NCI-H524 (cell line): ENCODE measurements at places on chromosomes 4 and X.

DNA sequence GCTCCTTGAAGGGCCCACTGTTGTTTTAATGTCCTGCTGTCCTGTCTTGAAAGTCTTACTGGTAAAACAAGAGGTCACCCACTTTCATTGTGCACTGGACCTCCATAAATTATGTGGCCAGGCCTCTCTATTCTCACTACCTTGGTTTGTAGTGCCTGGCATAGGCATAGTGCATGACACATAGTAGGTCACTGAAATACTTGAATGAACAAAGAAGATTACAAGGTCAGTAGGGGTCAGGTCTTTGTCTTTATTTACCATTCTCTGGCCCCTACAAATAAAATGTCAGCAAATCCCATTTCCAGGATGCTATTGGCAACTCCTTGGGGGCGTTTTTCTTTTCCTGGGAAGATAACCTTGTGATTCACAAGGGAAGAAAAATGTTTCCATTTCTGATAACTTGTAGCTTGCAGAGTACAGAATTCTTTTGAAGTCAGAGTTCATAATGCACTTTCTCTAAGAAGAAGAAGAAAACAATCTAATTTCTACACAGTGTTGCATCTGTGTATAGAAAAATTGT, 1.4 kb downstream of the PGM2 start:
- DNase-seq: no peak

DNA sequence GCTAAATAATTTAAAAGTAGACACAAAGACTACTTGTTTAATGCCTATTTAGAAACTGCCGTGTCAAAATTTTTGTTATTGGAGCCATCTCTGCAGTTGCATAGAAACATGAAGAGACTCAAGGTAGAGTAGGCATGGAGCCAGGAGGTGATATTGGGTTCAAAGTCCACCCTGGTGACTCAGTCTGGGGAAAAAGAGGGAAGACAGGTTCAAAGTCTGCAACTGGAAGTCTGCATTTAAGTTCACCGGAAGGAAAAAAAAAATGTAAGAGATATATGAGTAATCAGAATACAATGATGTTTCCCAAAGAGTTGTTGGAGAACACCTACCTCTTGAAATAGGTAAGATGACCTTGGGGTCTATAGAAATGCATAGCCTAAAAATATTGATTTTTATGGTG, 67.4 kb upstream of the QRFPR start:
- DNase-seq: no peak

- DNase-seq: no peak
Observed at GRCh38 chr4:138062929-138063328, 179.2 kb downstream of the SLC7A11 start.

GRCh38 chr4:122657553-122657952, 36.7 kb upstream of the IL21 start:
- DNase-seq: no peak

DNA sequence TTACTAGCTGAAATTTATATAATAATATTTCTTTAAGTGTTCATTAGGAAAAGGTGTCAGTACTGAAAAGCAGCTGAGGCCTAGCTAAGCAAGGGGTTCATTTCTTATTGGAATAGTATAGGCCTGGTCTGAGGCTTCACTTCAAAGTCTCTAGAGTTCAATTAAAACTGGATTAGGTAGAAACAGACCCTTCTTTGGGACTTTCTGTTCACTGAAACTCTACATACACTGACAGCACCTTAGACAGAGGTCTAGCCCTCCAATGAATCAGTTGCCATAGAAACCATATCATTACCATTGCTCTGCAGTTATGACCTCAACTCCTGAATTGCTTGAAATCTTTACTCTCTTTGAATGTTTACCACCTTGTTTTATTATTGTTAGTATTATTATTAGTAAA, 86.4 kb upstream of the MAB21L2 start:
- no peak for DNase-seq

GRCh38 chr4:55654131-55654530, 18.0 kb upstream of the NMU start:
- DNase-seq: no peak

GRCh38 chr4:2024683-2025082, 15.9 kb upstream of the NELFA start:
- no peak for DNase-seq

DNA sequence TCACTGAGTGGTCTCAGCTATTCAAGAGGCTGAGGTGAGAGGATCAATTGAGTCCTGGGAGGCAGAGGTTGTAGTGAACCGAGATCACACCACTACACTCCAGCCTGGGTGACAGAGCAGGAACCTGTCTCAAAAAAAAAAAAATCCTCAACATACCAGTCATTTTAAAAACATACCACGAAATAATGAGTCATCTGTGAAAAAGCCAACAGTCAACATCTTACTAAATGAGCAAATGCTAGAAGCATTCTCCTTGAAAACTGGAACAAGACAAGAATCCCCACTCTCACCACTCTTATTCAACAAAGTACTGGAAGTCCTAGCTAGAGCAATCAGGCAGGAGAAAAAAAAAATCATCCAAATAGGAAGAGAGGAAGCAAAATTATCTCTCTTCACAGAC, 104.0 kb upstream of the ARHGEF9 start:
- DNase-seq: no peak

DNA sequence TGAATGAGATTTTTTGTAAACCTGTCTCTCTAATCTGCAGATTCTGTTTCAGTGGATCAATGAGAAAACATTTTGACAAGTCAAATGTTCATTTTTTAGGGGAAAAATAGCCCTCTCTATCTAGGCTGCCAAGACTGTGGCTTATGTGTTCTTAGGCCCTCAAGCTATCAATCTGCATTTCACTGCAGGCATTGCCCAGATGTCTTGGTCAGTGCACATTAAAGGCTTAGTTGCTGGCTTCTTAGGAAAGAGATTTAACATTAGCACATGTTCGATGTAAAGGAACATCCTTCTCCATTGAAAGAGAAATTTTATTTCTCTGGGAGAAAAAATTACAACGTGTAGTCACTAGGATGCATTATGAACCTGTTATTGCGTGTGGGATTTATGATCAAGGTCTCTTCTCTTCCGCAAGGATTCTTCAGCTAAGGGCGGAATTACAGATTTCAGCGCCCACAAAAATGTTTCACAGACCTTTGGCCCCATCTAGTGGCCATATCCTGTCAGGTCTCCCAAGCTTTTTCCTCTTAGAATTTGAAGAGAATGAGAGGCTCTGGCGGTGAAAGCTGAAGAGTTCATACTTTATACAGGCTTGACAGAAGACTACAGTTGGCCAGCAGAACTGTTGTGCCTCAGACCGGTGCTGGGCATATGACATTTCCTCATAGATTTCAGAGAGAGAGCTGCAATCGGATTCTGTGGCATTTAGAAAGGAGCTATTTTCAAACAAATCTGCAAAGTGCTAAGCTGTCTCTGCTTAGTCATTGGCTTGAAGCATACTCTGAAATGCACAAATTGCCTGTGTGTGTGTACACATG, 144.6 kb upstream of the NOCT start:
- DNase-seq: peak; percentile 71

DNA sequence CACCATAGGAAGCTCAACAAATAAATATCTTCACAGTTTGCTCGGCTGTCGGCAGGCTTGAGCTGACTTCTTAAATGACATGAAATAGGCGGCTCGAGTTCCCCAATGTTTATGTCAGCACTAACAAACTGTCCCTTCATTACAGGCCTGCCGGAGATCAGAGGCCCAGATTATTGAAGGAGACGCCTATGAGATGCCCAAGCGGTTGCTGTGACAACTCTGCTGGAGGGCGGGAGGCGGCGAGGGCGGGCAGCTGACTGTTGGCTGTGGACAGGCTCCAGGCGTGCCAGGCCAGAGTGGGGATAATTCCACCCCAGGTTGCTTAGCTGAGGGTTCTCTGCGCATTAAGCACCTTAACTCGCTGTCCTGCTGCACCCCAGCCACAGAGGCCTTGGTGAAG, 39.2 kb upstream of the MSX1 start:
- no peak for DNase-seq

GRCh38 chrX:41932885-41933284, 9.5 kb upstream of the CASK start:
- no peak for DNase-seq

GRCh38 chrX:153926552-153926857, 441 bp upstream of the ARHGAP4 start:
- DNase-seq: no peak

GRCh38 chr4:183256756-183257385, 63.2 kb downstream of the CLDN22 start:
- no peak for DNase-seq

DNA sequence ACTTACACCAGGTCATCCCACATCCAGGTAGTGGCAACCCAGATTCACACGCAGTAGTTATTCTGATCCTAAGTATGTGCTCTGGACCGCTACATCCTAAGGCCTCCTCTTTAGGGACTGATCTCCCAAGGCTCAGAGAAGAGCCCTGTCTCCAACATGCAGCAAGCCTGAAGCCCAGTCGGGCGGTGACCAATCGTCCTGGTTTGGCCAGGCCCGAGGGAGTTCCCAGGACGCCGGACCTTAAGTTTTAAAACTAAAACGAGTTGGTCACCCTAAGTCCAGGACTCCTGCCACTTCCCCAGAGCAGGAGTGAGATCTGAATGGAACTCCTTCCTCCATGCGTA, 385 bp downstream of the LYAR start:
- DNase-seq: no peak

GRCh38 chrX:116749943-116750342, 287.2 kb upstream of the CT83 start:
- peak; percentile 56 for DNase-seq

GRCh38 chr4:84879651-84880200, 86.8 kb downstream of the WDFY3 start:
- DNase-seq: no peak

GRCh38 chr4:94519925-94520789, 68.4 kb downstream of the PDLIM5 start:
- no peak for DNase-seq

DNA sequence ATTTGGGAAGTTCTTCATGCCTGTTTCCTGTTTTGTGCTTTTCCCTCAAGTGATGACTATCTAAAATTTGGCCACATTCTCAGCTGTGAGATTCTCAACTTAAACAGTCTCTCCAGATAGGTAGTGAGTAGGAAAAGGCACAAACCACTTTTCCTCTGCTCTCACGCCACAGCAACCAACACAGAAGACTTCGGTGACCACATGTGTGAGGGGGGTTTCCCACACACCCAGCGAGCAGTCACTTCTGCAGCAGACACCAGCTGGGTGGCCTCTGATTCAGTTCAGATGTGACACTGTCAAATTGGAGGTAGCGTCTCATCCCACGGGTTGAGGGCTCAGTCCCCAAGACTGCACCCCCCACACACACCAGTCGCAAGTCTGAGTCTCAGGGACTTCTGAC, 25.1 kb upstream of the CLDN34 start:
- no peak for DNase-seq

DNA sequence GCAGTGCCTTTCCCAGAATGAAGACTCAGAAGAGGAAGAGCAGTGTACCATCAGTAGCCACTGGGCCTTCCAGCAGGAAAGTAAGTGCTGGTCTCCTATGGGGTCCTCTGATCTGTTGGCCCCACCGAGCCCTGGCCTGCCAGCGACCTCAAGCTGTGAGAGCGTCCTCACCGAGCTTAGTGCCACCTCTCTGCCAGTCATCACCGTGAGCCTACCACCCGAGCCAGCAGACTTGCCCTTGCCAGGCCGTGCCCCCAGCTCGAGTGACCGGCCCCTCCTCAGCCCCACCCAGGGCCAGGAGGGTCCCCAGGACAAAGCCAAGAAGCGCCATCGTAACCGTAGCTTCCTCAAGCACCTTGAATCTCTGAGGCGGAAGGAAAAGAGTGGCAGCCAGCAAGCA, 69.7 kb downstream of the STARD8 start:
- no peak for DNase-seq

- no peak for DNase-seq
Observed at GRCh38 chrX:132331000-132331399, 111.8 kb upstream of the RAP2C start.

DNA sequence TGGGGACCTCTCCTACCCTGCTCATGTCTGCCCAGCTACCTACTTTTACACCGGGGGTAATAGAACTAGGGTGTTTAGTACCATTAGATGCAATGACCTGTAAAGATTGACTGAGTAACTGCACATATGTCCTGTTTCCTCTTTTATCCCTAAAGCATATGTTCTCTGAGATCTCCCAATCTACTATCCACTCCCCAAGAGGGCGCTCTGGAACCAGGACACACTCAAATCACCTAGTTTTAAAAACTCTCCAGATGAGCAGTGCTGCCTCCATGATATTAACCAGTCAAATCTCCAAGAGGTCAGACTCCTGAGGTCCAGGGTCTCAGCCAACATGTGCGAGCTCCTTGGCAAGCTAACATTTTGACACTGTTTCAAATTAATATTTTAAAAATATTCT, 87.0 kb upstream of the TSPAN5 start:
- peak; percentile 62 for DNase-seq

DNA sequence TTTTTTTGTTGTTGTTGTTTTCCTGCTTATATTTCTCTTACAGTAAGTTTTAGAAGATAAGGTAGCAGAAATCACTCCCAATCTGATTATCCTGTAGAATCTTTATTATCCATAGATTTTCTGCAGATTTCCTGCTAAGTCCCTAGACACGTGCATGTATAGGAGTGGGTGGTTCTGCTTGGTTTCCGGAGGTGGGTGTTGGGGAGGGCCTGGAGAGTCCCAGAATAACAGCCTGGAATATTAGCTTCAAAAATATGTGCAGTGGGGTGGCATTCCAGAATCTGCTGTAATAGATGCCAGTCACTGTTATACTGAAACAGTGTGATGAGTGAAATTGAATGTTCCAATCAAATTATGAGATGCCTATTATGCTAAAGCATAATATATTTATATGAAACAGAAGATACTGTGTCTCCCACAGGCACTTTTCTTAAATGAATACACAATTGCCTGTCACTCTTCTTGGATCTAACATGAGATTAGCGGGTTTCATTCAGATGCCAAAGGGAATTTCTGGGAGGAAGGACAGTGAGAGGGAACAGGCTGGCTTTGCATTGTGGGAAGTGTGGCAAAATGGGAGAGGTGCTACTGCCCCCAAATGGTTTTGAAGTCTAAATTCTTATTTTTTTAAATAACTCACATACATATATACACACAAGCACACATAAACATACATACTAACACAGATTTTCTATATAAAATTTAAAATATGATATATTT, 37.6 kb downstream of the C4orf50 start:
- no peak for DNase-seq

DNA sequence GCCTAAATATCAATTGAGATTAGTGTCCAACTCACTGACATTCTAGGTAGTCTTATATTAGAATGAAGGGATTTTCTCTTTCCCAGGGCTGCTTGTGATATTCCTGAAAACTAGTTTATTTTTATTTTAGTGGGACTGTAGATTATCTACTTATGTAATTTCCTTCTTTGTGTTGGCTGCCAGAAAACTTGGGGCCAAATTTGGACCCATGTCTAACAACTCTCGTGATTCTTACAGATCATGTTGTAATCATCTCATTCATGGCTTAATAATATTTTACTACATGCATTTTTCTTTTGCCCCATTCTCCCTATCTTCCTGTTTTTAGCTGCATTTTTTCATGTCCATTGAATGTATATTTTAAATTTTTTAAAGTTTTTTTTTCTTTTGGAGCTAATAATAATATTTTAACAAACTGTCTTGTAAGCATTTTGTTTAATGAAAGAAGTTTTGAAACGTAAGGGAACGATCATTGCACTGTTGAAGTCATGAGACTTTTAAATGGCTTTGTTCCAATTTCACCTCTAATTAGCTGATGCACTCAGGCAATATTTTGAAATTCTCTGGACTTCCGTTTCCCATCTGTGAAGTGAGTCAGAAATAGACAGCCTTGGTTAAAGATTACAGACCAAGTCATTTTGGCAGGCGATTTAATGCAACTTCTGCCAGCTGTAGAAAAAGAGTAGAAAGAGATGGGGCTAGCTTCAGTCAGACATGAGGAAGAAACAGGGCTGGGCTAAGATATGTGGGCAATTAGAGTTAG, 14.3 kb upstream of the TDO2 start:
- no peak for DNase-seq

- no peak for DNase-seq
Observed at GRCh38 chr4:7665321-7665720, 230.6 kb upstream of the PSAPL1 start.
